ENCODE measurements at places on chromosomes 1 and 21. TPM values are rescaled to one million over a fixed set of nuclear protein-coding genes. Genes with fewer than 3 reads are reported as not detected.

- peaks cover 27% of the 10 kb centered on the region for H3K4me1 ChIP-seq
- no peaks in the 10 kb centered on the region for H3K27me3 ChIP-seq
- H3K27ac ChIP-seq, result no peak overlapping the region
- peaks cover 43% of the 10 kb centered on the region for H3K36me3 ChIP-seq
- H3K4me3 ChIP-seq, result no peak overlapping the region
Measured at GRCh38 chr1:151984313-151984956, 9.2 kb downstream of the S100A10 start.

- H3K27me3 ChIP-seq, result no peaks in the 10 kb centered on the region
- H3K4me1 ChIP-seq, result peaks cover 20% of the 10 kb centered on the region
- DNase-seq, result no peak
- H3K4me3 ChIP-seq, result no peak overlapping the region
Measured at GRCh38 chr1:16208270-16208987, 4.0 kb downstream of the ARHGEF19 start.

The CRYAA gene
- not detected for polyA plus RNA-seq

DNA sequence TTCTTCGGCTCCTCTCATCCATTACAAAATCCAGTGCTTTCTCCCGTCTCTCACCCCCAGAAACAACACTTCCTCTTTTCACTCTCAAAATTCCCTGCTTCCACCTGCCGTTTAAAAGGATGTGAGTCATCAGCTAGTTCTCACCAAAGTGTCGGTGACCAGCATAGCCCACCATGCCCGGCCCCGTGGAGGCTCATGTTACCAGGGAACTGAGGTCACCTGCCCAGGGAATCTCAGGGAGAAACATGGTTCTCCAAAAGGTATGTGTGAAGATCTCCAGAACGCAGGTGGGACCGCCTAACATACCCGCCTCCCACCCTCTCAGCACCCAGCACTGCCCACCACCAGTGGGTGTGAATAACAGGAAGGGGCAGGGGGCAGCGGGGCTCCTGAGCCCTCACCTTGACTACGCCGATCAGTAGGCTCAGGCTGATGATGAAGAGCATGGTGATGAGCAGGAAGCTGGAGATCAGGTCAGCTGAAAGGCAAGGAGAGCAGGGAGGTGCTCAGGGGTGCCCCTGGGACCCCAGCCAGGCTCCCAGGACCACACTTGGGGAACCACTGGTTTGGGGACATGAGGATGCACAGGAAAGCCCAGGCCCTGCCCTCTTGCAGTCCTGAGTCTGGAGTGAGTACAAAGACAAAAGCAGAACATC lies 16.2 kb downstream of the LAPTM5 start:
- no peak overlapping the region for H3K4me3 ChIP-seq
- no peaks in the 10 kb centered on the region for H3K36me3 ChIP-seq
- no peaks in the 10 kb centered on the region for H3K27me3 ChIP-seq
- H3K27ac ChIP-seq, result no peak overlapping the region
- DNase-seq, result no peak
- H3K4me1 ChIP-seq, result no peaks in the 10 kb centered on the region

The GART gene
- polyA plus RNA-seq, result 10.8 TPM

The DMRTA2 gene
- not detected for polyA plus RNA-seq

DNA sequence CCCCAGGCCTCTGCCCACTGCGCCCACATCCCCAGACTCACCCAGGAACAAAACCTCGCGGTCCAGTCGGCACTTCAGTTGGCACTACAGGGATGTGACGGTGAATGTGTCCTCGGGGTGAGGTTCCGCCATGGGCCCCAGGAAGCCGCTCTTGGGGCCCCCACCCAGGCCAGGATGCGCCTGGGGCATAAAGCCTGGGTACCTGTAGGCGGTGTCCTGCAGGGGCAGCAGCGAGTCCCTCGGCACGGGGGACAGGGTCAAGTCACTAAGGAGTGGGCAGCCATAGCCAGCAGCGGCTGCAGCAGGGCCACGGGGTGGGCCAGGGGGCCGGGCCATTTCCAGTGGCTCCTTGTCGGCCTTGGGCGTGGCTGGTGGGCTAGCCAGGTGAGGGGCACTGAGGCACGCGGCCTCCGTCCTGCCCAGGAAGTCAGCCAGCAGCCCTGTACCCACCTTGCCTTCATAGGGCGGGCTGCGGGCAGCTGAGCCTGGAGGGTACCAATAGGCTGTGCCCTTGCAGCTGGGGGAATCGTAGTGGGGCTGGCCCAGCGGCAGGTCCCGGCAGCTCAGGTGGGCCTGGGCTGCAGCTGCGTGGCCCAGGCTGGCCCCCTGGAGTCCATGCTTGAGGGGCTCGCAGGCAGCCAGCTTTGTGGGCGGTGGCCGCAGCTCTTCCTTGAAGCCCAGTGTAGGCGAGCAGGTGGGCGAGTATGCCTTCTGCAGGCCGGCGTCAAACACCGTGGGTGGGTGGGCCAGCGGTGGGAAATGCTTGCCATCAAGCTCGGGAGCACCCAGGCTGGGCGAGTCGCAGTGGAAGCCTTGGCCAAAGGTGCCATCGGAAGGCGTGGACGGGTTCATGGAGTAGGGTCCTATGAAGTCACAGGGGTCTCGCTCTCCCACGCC lies 56.5 kb downstream of the AHDC1 start:
- DNase-seq, result no peak
- peaks cover 29% of the 10 kb centered on the region for H3K36me3 ChIP-seq
- no peak overlapping the region for H3K4me3 ChIP-seq
- no peaks in the 10 kb centered on the region for H3K27me3 ChIP-seq
- H3K4me1 ChIP-seq, result peaks cover 51% of the 10 kb centered on the region

DNA sequence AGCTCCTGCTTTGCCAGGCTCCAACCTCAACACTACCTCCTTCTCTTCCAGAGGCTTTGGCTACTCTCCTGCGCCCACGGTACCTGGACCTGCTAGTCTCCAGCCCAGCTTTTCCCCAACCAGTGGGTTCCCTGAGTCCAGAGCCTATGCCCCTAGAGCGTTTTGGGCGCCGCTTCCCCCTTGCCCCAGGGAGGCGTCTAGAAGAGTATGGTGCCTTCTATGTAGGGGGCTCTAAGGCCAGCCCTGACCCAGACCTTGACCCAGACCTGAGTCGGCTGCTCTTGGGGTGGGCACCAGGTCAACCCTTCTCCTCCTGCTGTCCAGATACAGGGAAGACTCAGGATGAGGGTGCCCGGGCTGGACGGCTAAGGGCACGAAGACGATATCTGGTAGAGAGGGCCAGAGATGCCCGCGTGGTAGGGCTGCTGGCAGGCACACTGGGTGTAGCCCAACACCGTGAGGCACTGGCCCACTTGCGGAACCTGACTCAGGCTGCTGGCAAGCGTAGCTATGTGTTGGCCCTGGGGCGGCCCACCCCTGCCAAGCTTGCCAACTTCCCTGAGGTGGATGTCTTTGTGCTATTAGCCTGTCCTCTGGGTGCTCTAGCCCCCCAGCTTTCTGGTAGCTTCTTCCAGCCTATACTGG lies 1.6 kb downstream of the DPH2 start:
- H3K36me3 ChIP-seq, result no peaks in the 10 kb centered on the region
- no peak for DNase-seq
- H3K4me3 ChIP-seq, result no peak overlapping the region
- H3K27ac ChIP-seq, result no peak overlapping the region

- DNase-seq, result no peak
- H3K27ac ChIP-seq, result no peak overlapping the region
- H3K4me1 ChIP-seq, result no peaks in the 10 kb centered on the region
- H3K4me3 ChIP-seq, result no peak overlapping the region
- H3K36me3 ChIP-seq, result no peaks in the 10 kb centered on the region
Measured at GRCh38 chr1:210456731-210457255, 128.1 kb downstream of the HHAT start.

DNA sequence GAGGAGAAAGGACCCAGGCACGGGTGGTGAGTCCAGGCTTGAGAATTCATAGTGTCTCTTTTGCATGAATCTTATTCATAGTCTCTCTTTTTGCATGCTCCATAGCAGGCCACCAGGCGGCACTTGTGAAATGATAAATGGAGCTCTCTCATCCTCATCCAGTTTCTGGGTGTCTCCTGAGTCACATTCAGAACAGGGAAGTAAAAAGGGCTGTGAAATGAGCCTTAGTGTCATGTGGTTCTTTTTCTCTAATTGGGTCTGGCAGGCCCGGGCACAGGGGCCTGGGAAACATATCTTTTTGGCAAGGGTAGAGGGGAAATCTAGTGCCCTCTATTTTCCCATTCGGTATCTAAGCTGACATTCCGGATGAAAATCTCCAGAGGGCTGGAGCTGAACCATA lies 19.1 kb upstream of the NCF2 start:
- H3K36me3 ChIP-seq, result no peaks in the 10 kb centered on the region
- H3K4me1 ChIP-seq, result peaks cover 19% of the 10 kb centered on the region
- no peaks in the 10 kb centered on the region for H3K27me3 ChIP-seq
- peak overlapping the region; percentile 42 for H3K27ac ChIP-seq

- DNase-seq, result no peak
- no peak overlapping the region for H3K4me3 ChIP-seq
- peaks cover 41% of the 10 kb centered on the region for H3K27me3 ChIP-seq
- no peaks in the 10 kb centered on the region for H3K36me3 ChIP-seq
- H3K4me1 ChIP-seq, result no peaks in the 10 kb centered on the region
- H3K27ac ChIP-seq, result no peak overlapping the region
Measured at GRCh38 chr1:156409439-156409838, 40.4 kb downstream of the RHBG start.

GRCh38 chr1:180646093-180646492 lies 14.3 kb downstream of the XPR1 start:
- no peak overlapping the region for H3K4me3 ChIP-seq
- H3K36me3 ChIP-seq, result no peaks in the 10 kb centered on the region
- H3K27ac ChIP-seq, result no peak overlapping the region
- no peaks in the 10 kb centered on the region for H3K4me1 ChIP-seq
- no peak for DNase-seq
